ENCODE measurements at places on chromosomes 13 and 19.

- peak; percentile 31 for DNase-seq
Observed at GRCh38 chr13:42753697-42754096, 27.7 kb upstream of the FAM216B start.

GRCh38 chr13:50284540-50284939, 269.3 kb downstream of the KCNRG start:
- DNase-seq = no peak

- no peak for DNase-seq
Observed at GRCh38 chr13:20869540-20869939, 33.0 kb downstream of the XPO4 start.

GRCh38 chr13:114151565-114152284, 19.3 kb upstream of the RASA3 start:
- DNase-seq = no peak

DNA sequence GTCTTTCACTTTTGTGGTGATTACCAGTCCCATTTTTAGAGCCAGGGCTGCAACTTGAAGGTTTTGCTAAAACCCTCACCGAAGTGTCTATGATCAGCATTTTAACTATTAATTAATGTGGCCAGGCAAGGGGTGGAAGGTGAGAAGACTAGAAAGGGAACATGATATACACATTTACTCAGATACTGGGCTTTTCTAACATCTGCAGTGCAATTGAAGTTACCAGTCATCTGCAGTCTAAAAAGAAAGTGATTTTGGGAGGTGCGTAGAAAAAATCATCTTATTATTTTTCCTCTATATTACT, 481 bp downstream of the ALOX5AP start:
- DNase-seq = no peak

- no peak for DNase-seq
Observed at GRCh38 chr13:40217675-40218074, 448.8 kb downstream of the FOXO1 start.

DNA sequence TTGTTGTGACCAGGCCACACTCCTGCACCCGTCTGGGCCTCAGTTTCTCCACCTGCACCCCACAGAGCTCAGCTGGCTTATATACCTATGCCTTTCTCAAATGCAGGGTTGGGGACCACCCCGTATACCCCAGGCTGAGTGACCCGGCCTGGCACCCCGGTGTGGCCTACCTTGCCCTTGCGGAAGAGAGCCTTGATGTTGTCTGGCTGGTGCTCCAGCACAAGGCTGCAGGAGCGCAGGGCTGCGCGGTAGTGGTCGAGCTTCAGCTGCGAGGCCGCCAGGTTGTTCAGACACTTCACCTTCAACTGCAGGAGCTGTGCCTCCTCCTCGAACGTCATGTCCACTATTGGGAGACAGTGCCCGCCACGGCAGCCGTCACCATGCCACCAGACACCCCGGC, 5.9 kb downstream of the FKBP8 start:
- DNase-seq = no peak

All from NCI-H1436 treated with DMSO at 0.1 percent for 48 hours (cell line).